Lung (tissue), 17 donors: ENCODE measurements at places on chromosomes 12 and 14.

- DNase-seq = no peak
Observed at GRCh38 chr14:63662776-63663175, 21.1 kb upstream of the WDR89 start.

DNA sequence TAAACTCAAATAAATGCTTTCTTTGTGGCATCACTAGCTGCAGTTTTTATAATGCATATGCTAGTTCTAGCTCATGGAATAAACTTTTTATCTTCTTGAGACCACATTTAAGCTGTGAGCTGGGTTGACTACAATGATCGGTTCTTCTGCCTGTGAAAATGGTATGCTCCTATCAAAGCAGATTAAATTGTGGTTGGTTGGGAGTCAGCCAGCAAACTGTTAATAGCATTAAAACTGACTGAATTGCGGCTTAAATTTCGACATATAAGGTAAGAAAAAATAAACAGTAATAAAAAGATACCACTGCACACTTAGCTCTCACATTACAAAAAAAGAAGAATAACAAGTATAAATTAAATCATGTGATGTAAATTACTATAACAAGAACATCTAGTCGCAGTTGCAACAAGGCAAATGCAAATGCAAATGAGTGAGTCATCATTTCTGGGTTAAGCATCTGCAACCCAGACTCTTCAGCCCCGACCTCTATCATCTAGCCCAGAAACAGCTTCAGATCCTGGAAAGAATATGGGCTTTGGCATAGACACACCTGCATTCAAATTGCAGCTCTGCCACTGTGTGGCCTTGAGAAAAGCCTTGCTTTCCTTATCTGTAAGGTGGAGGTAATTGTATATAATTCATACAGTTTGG is 19.8 kb upstream of the DHRS7 start:
- no peak for DNase-seq

DNA sequence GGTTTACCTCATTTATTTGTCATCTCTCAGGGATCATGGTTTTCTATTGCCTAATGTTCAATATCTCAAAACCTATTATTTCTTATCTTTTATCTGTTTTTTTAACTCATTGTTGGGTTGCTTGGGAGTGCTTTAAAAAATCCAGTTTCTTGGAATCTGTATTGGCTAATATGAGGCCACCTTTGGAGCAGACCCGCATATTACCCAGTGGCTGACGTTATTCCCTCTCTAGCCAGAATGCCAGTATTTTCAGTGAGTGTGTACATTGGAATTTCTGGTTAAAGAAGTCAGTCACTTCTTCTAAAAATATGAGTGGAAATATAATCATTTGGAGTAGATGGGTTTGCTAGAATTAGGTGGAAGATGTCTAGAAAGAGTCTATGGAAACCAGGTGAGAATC is 38.3 kb downstream of the PRMT8 start:
- no peak for DNase-seq

DNA sequence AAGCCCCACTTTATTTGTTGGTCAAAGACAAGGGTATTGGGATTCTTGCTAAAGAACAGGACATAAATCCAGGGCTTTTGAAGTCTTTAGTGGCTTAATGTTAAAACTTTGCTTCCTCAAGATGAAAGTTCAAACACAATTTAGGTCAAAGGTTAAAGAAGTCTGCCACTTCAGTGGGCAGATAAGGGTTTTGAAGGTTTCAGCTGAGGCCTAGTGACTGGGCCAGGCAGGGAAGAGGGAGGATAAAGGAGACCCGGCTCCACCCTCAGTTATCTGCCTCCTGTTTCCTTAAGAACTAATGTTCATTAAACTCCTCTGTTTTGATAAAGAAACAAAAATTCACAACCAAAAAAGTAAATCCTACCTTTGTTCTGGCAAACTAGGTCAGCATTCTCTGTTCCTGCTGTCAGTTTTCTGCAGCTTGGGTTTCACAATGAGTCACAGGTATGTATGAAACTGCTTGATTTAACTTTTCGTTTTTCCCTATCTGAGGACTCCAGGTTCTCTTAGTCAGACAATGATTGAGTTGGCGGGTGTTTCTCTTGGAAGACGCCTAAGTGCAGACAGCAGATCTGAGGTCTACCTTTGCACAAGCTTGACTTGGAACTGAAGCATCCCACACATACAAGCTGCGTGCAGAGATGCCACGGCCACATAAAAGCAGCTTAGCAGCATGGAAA is 208.3 kb downstream of the EXOC5 start:
- DNase-seq = no peak

GRCh38 chr12:55226523-55226922 is 5.7 kb downstream of the OR10A7 start:
- no peak for DNase-seq
